ENCODE measurements at places on chromosomes 5 and 9. TPM values are rescaled to one million over a fixed set of nuclear protein-coding genes. Genes with fewer than 3 reads are reported as not detected.

Gene DMRTA1
- 0.77 TPM for total RNA-seq

Gene GPRIN1
- total RNA-seq: 0.50 TPM

Gene GPR21
- 0.72 TPM for total RNA-seq

Gene IGFBPL1
- total RNA-seq: not detected

Gene RBM27
- 16.7 TPM for total RNA-seq

Gene FGF1
- total RNA-seq: 43.6 TPM

Gene ACSL6
- 4.4 TPM for total RNA-seq

Gene SLC36A2
- 0.22 TPM for total RNA-seq

Gene CCDC187
- not detected for total RNA-seq

Gene LHX3
- not detected for total RNA-seq

Gene CORO2A
- 0.35 TPM for total RNA-seq

Gene SLC36A3
- not detected for total RNA-seq

Gene FCN2
- not detected for total RNA-seq

Gene MLANA
- not detected for total RNA-seq

Gene C9
- not detected for total RNA-seq

Gene SEMA4D
- total RNA-seq: 24.7 TPM

Gene PCDHA12
- not detected for total RNA-seq

Gene PSMD5
- total RNA-seq: 14.0 TPM

Gene CDH12
- not detected for total RNA-seq

All from left ventricle myocardium superior (tissue), 1 donor.